Suprapubic skin (tissue), 4 donors: ENCODE measurements at places on chromosomes 1 and 21. TPM values are rescaled to one million over a fixed set of nuclear protein-coding genes. Genes with fewer than 3 reads are reported as not detected.

The VCAM1 gene
- 0.72 TPM for total RNA-seq

The GJA8 gene
- not detected for total RNA-seq

- no peak for DNase-seq
These were observed 224.5 kb downstream of the ASTN1 start for GRCh38 chr1:176939993-176940392.

DNA sequence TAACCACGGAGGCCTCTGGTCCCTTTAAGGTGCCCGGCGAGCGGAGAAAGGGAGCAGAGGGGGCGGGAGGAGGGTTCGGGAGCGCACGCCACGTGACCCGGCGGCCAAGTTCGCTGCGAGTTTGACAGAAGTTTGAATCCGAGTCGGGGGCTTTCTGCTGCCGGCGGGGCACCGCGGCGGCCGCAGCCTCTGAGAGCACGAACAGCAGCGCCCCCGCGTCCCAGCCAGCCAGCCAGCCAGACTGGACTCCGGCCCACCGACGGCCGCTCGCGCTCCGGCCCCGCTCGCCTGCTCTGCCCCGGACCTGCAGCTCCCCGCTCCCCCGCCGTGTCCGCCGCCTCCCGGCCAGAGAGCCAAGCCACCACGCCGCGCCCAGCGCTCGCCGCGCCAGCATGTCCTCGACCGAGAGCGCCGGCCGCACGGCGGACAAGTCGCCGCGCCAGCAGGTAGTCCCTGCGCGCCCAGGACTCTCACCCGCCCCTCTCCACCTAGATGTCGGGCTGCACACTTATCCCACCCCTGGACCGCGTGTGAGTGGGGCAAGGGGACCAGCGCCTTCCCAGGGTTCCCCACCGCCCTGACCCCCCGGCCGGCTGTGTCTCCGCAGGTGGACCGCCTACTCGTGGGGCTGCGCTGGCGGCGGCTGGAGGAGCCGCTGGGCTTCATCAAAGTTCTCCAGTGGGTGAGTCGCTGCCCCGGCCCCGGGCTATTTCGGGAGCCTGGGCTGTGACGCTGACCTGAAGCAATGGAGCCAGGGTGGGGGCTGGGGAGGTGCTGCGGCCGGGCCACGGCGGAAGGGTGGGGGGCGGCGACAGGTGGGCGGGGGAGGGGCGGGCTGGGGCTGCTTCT lies at the start of gene SYPL2:
Gene SYPL2, plus strand, starts transcription at position 95 of the 849 bp plus-strand sequence. Its CDS starts 298 bp downstream, at position 393.
- no peak for DNase-seq

GRCh38 chr1:19410393-19410792 lies 74.9 kb downstream of the CAPZB start:
- DNase-seq = no peak
